Fibroblast of villous mesenchyme (primary cell): ENCODE measurements at places on chromosomes 5 and 9. TPM values are rescaled to one million over a fixed set of nuclear protein-coding genes. Genes with fewer than 3 reads are reported as not detected.

The AIF1L gene
- 0.32 and 0.43 TPM in 2 replicates for total RNA-seq

The CSF1R gene
- total RNA-seq: under 0.01 TPM in 2 replicates

The TMEM215 gene
- total RNA-seq: not detected in 2 replicates

The PIP5KL1 gene
- 2.6 and 3.5 TPM in 2 replicates for total RNA-seq

The SPATA6L gene
- total RNA-seq: 0.43 and 0.64 TPM in 2 replicates

The SYNPO gene
- total RNA-seq: 7.3 and 10.6 TPM in 2 replicates

The QRFP gene
- total RNA-seq: not detected in 2 replicates

The PCDHGA12 gene
- total RNA-seq: 15.5 and 18.7 TPM in 2 replicates

The LCN10 gene
- under 0.01 TPM in 1 of 2 replicates, not detected in the other for total RNA-seq

The PAEP gene
- total RNA-seq: not detected in 2 replicates

The ZNF883 gene
- total RNA-seq: 0.64 and 2.2 TPM in 2 replicates

The FBLL1 gene
- total RNA-seq: 0.32 and 0.43 TPM in 2 replicates

The PCDHGB4 gene
- 11.0 and 13.4 TPM in 2 replicates for total RNA-seq
